ENCODE measurements at places on chromosomes 6 and 20.

- no peak for DNase-seq
Observed at GRCh38 chr6:69917834-69918233, 51.5 kb downstream of the COL19A1 start.

DNA sequence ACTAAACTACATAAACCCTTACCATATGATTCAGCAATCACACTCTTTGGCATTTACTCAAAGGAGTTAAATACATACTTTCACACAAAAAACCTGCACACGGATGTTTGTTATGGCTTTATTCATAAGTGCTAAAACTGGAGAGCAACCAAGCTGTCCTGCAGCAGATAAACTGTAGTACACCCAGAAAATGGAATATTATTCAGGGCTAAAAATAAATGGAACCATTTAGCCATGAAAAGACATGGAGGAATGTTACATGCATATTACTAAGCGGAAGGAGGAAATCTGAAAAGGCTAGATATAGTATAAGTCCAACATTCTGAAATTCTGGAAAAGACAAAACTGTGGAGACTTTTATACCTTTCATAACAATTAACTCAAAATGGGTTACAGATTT lies 73.6 kb upstream of the PHACTR3 start:
- DNase-seq, result no peak

DNA sequence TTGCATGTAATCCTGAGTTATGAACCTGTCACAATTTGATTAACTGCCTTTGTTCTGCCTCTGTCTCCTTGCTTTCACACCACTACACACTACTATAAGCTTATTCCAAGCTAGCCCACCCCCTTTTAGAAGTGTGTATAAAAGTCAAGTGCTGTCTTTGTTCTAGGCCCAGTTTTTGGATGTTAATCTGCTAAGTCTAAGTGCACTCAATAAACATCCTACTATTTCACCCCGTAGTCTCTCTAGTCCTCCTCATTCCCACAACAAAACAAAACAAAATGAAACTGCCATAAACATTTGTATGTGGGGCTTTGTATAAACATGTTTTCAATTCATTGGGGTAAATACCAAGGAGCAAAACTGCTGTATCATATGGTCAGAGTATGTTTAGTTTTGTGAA lies 16.1 kb upstream of the SPACA1 start:
- DNase-seq, result no peak

DNA sequence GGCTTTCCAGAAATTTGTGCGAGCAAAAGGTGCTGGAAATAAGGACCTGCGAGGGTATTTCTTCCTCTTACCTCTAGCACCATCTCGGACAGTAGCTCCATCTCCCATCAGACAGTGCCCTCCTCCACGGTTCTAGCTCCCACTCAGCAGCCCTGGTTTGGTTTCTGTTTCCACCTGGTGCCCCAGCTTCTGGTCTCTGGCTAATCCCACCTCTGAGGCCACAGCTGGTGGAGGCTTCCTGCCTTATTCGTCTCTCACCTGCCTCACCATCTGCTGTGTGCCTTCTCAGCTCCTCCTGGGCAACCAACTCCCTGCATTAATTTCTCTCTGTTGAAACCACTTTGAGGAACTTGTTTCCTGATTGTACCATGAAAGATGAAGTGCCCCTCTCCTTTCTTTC lies 162.4 kb upstream of the CDYL start:
- no peak for DNase-seq

- DNase-seq, result no peak
Observed at GRCh38 chr20:14859627-14860026, 522.2 kb upstream of the FLRT3 start.

DNA sequence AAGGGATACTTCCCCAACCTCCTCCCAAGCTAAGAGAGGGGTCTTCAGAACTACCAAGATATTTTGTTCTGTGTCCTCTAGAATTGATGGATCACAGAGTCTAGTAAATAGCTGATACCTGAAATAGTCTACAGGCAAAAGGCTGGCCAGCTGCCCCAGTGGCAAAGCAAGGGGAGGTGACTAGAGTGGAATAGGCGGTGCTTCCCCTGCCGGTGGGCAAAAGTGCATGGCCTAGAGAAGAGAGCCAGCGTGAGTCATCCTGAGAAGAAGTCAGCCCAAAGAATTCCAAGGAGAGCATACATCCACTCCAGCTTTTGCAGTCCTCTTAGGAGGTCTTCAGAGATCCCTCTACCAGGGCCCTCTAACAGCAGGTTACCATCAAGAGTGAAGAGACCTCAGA lies 14.7 kb downstream of the DPPA5 start:
- DNase-seq, result no peak

DNA sequence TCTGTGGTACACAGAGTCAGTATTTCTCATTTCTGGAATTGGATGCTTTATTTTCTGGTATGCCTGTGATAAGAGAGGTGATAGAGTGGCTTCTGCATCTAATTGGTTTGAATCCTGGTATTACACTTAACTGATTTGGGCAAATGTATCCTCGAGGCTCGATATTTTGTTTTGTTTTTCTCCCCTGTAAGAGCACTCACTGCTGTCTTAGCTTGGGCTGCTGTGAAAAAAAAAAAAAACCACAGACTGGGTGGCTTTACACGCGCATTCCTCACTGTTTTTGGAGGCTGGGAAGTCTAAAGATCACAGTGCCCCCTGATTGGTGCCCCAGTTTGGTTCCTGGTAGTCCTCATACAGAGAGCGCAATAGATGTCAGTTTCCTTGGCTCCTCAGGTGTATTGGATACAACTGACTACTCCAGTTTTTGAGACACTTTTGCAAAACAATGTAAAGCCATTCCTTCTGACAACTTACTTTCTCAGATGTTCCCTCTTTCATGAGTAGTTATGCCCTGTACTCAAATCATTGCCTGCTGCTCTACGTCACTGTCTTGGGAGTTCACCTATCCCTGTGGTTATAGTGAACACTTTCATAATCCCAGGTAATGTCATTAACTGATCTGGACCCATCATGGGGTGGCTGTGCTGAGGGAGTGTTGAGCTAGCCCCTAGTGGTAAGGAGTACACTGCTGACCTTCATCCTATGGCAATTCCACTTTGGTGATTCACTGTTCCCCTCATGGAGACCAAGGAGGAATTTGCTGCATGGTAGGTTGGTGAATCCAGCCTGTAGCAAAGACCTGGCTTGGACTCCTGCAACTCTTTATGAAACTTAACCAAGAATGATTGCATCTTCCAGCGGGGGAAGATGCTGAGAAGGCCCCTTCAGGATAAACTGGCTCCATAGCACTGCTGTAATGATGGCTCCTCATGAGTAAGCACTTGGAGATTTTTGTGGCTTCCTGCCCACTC lies 3.5 kb upstream of the ACAT2 start:
- no peak for DNase-seq

DNA sequence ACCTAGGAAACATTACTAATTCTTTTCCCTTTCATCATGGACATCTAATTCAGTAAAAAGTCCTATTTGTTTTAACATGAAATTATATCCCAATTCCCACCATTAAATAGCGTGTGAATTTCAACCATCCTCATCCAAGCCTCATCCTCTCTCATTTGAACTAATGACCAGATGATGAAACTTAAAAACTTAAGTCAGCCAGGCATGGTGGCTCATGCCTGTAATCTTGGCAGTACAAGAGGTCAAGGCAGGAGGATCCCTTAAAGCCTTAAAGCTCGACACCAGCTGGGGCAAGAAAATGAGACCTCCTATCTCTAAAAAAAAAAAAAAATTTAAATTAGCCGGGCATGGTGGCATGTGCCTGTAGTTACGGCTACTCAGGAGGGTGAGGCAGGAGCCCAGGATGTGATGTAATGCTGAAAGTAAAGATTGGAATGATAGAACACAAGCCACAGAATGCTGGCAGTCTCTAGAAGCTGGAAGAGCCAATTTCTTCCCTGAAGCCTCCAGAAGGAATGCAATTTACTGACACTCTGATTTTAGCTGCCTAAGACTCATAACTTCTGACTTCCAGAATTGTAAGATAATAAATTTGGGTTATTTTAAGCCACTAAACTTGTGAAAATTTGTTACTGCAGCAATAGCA lies 27.1 kb upstream of the HAO1 start:
- DNase-seq, result no peak

DNA sequence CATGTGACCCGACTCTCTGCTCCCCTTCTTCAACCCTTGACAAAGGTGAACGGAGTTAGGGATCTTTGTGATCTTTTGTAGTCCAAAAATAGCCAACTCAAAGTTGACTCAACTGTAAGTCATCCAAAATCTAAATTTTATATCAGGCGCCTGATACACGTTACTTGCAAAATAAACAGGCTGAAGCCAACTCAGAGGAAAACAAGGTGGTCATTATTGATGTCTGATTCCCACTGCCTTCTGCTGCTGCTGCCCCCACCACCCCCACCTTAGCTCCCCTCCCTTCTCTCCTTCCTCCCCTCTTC lies 13.2 kb upstream of the RNF8 start:
- no peak for DNase-seq
